Stimulated activated CD4-positive, alpha-beta T cell treated with anti-CD3 and anti-CD28 coated beads, Interleukin-15, amount 100 ng/mL, for 1 hour (primary cell): ENCODE measurements at places on chromosomes 3 and 15.

- DNase-seq, result no peak
Observed at GRCh38 chr15:101045835-101046691, 126.9 kb downstream of the LRRK1 start.

- DNase-seq, result no peak
Observed at GRCh38 chr3:35633332-35634124, 5.8 kb upstream of the ARPP21 start.

GRCh38 chr3:186722457-186722856 lies 5.3 kb downstream of the KNG1 start:
- DNase-seq, result no peak

DNA sequence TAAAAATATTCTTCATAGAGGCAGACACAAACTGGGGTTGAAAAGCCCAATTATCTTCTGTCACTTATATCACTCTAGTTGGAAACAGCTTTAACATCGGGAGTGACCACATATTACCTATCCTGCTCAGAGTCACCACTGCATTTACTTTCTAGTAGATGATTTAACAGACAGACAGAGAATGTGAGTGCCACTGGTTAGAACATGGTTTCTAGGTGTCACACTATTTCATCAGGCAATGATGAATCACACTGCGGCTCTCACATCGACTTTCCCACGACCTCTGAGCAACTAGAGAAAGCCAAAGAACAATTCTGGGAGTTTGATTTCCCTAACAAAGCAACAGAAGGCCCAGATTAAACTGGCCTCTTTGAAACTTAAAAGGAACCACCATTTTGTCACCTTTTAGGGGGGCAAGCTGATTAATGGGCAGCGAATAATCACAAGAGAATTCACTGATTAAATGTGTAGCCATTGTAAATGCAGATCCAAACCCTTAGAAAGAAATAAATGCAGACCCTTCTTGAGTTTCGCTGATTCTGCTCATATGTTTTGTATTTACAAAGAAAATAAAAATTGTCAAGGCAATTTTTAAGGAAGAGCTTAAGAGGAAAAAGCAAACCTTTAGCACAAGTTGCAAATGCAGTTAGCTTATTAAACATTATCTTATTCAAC lies 112.6 kb upstream of the KBTBD8 start:
- no peak for DNase-seq

GRCh38 chr3:30951826-30952225 lies 57.4 kb upstream of the GADL1 start:
- DNase-seq, result no peak

DNA sequence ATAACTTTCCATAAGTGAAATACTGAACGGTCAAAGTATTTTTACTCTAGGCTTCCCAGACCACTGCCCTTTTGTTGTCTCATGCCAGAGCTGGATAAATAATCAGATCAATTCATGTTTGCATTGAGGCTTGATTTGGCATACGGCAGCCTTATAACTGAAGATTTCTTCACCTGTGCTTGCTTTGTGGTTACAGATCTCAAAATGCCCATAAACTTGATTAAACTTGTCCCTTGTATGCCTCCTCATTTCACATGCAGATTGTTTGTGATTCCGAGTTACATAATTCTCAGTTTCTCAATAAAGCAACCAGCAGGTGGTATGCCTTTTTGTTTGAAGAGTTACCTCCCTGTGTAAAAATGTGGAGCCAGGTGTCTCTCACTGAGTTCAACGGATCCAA lies 211.4 kb upstream of the LRIG1 start:
- no peak for DNase-seq

GRCh38 chr3:119856695-119857094 lies 74.8 kb downstream of the NR1I2 start:
- no peak for DNase-seq

DNA sequence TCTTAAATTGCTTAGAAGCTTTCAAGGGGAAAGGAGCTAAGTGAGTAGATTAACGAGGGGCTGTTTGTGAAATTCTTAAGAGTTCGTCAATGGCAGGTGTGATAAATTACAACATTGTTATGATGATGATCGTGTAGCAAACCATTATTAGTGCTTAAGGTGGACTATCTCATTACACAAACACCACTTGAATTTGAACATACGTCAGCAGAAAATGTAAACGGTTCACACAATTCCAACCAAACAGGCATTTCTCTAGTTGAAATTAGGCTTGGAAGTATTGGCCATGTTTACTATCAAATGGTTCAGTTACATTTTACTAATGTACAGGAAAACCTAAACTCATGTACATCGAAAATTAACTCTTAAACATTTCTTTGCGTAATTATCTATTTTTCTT lies 102.8 kb downstream of the PYDC2 start:
- no peak for DNase-seq

GRCh38 chr3:77420336-77420735 lies 380.4 kb downstream of the ROBO2 start:
- no peak for DNase-seq

DNA sequence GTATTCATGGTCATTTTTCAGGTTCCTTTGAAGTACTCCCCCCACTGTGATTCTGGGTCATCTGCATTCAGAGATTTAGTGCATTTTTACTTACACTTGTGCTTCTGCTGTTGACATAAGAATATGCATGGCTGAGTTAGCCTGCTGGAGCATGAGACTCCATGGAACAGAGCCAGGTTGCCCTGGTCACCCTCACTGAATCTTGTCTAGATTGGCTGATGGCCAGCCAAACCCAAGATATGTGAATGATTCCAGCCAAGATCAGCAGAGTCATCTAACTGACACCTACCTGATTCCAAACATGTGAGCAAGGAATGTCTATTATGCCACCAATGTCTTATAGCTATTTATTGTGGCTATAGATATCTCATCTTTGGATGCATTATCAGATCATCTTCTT lies 25.1 kb downstream of the DTWD1 start:
- DNase-seq, result no peak

GRCh38 chr15:92076541-92076940 lies 223.0 kb downstream of the SLCO3A1 start:
- DNase-seq, result no peak

DNA sequence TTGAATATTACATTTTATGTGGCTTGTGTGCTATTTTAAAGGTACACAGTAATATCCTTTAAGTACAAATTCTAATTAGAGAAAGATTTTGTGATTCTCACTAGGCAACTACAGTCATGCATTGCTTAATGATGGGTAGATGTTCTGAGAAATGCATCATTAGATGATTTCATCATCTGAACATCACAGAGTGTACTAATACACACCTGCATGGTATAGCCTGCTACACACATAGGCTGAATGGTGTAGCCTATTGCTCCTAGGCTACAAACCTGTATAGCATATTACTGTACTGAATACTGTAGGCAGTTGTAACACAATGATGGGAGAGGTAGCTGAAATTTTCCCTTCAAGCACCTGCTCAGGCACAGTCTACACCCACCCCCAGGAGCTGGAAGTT lies 217.4 kb upstream of the EOMES start:
- DNase-seq, result no peak

DNA sequence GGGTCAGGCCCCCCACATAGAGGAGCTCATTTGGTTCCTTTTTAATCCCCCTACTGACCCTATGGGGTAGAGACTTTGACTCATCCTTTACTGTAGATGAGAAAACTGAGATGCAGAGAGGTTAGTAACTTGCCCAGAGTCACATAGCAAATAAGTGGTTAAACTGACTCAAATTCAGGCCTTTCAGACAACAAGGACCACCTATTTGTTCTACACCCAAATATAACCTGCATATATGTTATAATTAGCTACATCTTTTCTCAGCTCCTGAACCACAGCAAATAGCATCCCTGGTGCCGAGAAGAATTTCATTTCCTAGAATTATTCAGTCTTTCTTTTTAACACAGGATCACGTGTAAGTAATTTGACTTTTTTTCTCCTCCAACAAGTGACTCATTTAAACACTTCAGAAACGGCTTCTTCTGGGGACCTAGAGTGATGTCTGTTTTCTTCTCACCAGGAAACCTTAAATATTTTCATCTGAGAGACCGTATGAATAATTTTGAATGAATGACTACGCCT lies 57.4 kb downstream of the MGLL start:
- no peak for DNase-seq

DNA sequence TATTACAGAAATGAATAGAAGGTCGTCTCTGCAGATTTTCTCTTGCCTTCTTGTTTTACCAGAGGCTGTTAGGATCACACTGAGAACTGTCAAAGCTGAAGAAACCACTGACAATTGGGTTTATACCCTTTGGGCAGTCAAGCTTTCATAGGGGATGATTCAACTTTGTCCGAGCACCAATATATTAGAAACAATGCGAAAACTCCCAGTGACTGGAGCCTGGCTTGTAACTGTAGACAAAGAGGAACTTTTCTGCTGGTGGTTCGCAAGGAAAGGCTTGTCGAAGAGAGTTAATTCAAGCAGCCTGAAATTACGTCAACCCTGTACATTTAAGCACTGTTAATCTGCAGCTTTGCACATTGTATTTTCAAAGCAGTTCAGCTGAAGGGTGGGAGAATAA lies 193.2 kb upstream of the ZNF385D start:
- no peak for DNase-seq

DNA sequence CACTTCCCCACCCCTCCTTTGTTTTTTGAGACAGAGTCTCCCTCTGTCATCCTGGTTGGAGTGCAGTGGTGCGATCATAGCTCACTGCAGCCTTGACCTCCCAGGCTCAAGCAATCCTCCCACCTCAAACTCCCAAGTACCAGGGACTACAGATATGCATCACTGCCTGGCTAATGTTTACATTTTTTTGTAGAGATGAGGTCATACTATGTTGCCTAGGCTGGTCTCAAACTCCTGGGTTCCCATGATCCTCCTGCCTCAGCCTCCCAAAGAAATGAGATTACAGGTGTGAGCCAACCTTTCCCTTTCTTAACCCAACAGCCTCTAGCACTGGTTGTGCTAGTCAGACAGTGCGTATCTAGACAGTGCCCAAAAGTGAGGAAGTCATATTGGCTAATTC lies 6.4 kb upstream of the GATM start:
- no peak for DNase-seq

DNA sequence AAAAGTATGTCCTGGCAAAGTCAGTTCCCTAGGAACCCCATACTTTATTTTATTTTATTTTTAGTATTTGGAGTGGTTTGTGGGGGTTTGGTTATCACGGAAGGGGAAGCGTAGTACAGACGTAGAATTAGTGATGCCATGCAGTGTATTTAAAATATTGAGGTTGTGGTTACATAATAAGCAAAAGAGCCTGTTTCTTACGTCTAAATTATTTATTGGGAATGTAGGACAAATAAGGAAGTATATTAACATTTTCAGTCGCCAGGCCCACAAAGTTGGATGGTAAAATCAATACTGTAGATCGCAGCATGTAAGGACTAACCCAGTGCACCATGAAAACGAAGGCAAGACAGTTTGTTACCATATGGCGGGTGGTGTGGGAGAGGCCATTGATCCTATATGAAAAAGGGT lies 558 bp downstream of the DTWD1 start:
- no peak for DNase-seq

DNA sequence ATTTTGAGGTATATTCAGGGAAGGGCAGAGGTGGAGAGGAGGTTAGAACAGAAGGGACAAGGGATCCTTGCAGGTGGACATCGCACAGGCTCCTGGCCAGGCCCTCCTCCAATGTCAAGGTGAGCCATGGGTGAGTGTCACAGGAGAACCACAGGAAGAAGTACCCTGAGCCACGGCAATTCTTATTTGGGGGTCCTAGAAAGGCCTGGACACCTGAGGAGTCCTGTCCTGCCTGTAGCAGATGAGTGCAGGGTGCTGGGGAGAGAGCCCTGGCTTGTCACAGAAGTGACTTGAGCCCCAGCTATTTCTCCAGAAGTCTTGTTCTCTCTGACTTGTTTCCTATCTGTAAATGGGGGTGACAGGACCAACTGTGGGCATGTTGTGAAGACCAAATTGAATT lies 4.3 kb downstream of the SLC6A20 start:
- DNase-seq, result no peak

- DNase-seq, result no peak
Observed at GRCh38 chr3:525415-525814, 328.9 kb downstream of the CHL1 start.

DNA sequence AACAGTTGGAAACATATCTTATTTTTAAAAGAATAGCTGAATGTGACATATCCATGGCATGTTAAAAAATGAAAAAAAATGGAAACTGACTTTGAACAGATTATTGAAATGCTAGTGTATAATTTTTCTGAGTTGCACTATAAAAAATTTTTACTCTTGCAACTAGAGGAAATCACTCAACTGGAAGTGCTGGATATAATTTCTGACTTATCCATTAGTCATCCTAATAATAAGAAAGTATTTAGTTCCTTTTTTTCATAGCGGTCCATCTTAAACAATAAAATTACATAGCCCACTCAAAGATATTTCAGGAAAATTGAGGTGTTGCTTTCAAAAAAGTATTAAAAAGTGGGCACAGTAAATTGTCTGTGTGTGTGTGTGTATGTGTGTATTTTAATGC lies 80.7 kb downstream of the MBNL1 start:
- no peak for DNase-seq
